ENCODE measurements at places on chromosomes 6 and 20. TPM values are rescaled to one million over a fixed set of nuclear protein-coding genes. Genes with fewer than 3 reads are reported as not detected.

DNA sequence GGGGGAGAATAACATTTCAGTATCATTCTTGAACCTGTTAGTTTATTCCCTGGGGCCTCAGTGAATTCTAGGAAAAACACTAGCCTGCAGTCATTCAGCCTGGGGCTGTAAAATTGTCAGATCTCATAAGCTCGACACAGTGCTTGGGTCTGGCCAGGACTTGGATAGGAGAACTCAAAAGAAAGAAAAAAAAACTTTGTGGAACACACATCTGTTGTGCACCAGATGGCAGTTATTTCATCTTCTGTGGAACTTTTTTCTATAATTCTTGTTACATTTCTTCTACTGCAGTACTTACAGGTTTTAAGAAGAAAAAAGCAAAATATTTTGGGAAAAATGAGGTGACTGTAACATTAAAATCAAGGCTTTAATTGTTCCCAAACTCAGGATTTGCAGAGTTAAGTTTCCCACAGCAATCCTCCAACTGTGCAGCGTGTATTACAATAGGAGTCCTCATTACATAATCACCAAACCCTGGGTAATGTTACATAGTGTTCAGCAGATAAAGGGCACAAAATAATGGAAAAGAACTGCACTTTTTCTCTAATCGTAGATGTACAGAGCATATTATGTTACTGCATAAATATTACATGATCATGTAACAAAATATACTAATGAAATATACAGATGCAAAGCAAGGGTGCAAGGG is 531.1 kb upstream of the CITED2 start:
- no peak for DNase-seq

GRCh38 chr6:36765594-36766398 is 68.2 kb downstream of the RAB44 start:
- peak; percentile 91 for DNase-seq

DNA sequence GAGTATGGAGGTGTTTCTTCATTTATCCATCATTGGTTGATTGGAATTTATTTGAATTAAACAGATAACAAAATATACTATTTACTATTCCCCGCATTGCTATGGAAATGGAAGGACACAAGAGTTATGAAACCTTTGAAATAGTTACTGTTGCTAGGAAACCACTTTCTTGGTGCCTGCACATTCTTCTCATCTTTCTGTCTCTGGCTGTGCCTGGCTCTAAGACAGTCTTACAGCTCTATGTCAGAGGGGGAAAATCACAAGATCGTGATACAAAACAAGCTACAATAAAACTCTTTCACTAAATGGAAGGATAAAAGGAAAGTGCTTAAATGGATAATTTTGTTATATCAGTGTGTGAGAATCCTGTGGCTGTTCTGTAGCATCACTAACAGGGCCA is 453.0 kb downstream of the LMBRD1 start:
- DNase-seq: no peak

Gene BPIFB1
- polyA plus RNA-seq: not detected
